Adrenal gland (tissue), 19 donors: ENCODE measurements at places on chromosomes 2 and 18.

GRCh38 chr2:230824406-230824978, 40.2 kb upstream of the ITM2C start:
- peak; percentile 67 for DNase-seq

- DNase-seq = no peak
Observed at GRCh38 chr2:152367547-152368390, 32.8 kb downstream of the FMNL2 start.

GRCh38 chr2:84212611-84213314, 246.3 kb downstream of the SUCLG1 start:
- DNase-seq = no peak

- DNase-seq = no peak
Observed at GRCh38 chr2:201228271-201228911, 31.9 kb upstream of the CASP8 start.

- no peak for DNase-seq
Observed at GRCh38 chr2:9982891-9983290, 31.4 kb downstream of the GRHL1 start.

DNA sequence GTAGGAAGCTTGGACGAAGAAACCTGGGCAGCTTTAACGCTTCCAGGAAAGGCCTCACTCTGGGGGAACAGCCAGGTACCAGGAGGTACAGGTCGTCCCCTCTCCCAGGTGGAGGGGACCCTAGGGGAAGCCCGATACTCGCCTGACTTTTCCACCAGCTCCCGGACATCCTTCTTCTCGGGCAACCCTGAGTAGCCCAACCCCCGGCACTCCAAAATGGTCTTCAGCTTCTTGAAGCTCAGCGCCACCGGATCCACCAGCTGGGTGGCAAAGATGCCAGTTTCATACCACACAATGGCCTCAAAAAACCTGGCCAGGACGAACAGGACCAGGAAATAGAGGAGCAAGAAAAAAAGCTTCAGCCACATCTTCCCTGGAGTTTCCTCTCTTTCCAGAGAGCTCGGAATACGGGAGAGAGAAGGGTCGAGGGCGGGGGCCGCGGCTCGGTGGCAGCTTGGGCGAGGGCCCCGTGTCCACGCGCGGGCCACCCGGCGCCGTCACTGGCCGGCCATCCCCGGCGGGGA, 1.1 kb downstream of the RNF103 start:
- peak; percentile 43 for DNase-seq

DNA sequence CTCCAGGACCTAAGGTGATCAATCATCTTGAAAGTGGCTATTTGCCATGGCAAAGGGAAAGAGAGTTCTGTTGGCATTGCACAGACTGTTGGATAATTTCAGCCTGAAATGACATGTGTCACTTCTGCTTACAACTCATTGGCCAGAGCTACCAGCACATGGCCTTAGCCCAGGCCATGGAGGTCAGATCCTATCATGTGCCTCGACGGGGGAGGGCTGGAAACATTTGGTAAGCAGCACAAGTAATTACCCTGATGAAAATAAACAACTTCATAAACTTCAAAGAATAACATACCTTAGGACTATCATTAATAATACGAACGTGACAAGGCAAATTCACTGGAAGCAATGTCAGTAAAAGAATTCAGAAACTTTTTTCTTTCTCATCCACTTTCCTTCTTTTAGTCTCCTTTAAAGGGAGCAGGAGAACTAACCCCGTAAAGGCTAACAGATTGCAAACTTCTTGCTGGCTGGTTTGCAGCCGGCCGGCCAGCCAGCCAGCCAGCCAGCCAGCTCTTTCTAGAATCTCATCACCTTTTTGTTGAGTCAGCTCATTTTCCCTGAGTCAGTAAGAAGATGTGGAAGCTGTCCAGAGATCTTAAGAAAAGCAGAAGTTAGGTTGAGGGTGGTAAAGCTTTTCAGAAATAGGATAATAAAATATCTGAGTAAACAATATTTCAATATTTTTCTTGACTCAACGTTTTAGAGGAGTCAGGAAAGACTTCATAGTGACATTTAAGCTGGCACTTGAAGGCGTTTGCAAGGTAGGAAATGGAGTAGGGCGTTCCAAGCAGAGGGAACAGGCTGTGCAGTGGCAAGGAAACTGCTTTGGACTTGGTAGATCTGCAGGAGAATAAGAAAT, 31.9 kb downstream of the CNRIP1 start:
- peak; percentile 26 for DNase-seq

GRCh38 chr2:118823633-118824032, 23.8 kb downstream of the EN1 start:
- no peak for DNase-seq

DNA sequence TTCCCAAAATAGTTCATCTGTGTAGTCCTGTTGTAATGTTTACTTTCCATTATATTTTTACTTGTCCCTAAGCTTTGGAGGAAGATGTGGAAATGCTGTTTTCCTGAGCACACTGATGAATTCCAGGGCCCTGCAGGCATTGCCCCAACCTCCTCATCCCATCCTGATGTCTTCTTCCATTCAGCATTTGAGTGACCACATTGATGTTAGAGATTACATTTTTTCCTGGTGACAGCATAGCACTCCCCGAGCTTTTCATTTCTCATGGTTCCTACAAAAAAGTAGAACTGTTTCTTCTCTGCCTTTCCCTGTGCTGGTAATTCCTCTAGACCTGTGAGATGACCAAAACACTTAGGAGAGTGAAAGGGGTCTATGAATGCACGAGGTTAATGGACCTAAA, 4.8 kb downstream of the IL36A start:
- no peak for DNase-seq

DNA sequence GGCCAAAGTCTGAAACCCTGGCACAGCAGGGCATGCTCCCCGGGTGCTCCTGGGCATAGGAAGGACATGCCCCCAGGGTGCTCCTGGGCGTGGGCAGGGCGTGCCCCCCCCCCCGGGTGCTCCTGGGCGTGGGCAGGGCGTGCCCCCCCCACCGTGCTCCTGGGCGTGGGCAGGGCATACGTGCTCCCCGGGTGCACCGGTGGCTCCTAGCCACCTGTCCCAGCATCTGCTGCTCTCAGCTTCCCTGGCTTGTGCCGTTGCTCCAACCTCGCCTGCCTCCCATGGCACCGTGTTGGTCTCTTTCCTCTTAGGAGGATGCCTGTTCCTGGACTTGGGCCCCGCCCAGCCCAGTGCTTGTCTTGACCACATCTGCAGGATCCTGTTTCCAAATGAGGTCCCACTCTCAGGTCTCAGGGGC, 95.6 kb upstream of the CTDP1 start:
- DNase-seq = no peak

- no peak for DNase-seq
Observed at GRCh38 chr2:85994421-85994777, 105.6 kb upstream of the ST3GAL5 start.

DNA sequence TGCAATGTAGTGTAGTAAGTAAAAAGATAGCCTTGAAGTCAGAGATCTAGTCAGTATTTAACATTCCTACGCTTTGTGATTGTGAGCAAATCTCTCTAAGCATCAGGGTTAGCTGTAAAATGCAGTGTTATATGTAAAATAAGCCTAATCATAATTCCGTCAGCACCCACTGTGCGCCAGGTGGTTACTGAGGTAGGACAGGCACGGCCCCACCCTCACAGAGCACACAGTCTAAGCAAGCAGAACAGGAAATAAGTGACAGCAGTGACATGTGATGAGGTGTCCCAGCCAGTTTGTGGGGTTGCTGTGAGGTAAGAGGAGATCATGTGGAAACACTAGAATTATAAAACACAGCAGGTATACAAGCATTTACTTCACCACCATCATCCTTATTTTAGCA, 267.1 kb downstream of the ICOS start:
- no peak for DNase-seq

GRCh38 chr2:22842205-22842869, 542.6 kb upstream of the KLHL29 start:
- DNase-seq = no peak

DNA sequence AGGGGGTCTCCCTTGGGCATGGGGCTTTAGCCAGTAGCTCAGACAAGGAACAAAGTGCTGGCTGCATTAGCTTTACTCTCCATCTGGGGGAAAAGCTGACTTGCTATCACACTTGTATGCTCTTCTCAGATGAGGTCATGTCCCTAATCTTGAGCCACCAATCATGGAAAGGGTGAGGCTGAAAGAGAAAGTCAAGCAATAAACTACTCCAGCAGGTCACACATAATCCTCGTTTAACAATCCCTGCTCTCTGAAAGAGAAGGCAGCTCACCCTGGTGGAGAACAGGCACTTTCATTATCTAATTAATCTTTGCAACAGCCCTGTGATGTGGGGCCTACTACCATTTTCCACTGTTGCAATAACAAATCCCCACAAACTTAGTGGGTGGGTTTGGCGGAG, 129.7 kb upstream of the CAPN13 start:
- no peak for DNase-seq

- no peak for DNase-seq
Observed at GRCh38 chr18:59301929-59302328, 16.5 kb downstream of the CPLX4 start.

- DNase-seq = no peak
Observed at GRCh38 chr2:86770816-86771301, 19.9 kb downstream of the CD8A start.

DNA sequence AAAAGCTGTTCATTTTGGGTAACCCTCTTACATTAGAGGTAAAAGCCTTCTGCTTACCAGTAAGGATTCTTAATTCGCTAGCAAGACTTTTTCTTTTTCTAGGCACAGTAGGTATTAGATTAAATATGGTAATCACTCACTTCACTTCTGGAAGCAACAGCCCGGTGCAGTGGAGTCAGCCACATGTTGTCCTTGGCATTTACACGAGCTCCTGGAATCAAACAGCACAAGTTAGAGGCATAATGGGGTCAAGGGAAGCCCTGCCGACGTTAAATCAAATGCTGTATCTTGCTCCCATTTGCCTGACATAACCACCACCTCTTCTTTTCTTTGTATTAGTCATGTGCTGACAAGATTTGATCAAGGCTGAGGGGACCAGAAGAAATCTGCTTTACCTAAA, 174.1 kb downstream of the ANKRD44 start:
- peak; percentile 86 for DNase-seq

DNA sequence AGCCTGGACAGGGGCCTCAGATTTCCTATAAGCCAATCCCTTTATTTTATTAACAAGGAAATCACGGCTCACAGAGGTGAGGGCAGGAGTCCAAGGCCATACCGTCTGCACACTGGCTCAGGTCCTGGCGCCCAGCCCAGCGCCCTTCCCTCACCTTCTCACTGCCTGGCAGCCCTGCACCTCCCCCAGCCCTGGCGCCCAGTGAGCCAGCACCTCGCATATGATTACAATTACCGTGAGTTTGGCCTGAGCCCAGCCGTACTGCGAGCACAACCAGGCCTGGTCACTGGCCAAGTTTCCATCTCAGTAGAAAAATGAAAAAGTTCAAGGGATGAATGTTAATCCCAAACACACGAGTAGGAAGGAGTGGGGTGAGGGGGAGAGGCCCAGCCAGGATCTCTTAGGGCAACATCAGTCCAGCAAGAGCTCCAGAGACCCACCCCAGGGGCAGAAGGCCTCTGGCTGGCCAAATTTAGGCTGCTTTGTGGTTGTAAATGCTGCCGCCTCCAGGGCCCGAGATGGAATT, 68.4 kb downstream of the MCFD2 start:
- peak; percentile 99 for DNase-seq

- no peak for DNase-seq
Observed at GRCh38 chr2:232042911-232043574, 81.5 kb downstream of the DIS3L2 start.

- DNase-seq = no peak
Observed at GRCh38 chr2:215861607-215862350, 151.6 kb downstream of the MREG start.
